ENCODE measurements at places on chromosomes 7 and 10.
A peak's percentile ranks its signal among the peaks of the same experiment; 100 is the strongest.

- no peak for DNase-seq
These were observed 8.8 kb upstream of the NUPR2 start for GRCh38 chr7:56124981-56125380.

DNA sequence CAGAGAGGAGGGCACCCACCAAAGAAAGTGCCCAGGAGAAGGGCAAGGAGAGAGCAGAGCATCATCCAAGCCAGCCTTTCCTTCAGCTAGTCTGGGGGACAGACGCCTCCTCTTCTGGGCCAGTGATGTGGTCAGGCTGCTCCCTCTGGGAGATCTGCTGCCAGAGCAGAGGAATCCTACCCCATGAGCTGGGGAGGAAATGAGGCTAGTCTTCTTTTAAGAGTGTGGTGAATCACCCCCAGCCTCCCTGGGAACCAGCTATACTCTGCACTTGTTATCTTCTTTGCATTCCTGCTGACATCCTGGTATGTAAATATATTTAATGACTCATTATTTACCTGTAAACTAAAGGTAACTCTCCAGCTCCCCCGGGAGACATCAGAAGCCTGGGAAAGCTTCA, 41.6 kb upstream of the EPHB6 start:
- peak; percentile 71 for DNase-seq

GRCh38 chr7:128201067-128201689, 39.9 kb upstream of the LEP start:
- DNase-seq = no peak

- DNase-seq = no peak
These were observed 59.8 kb upstream of the INHBA start for GRCh38 chr7:41762641-41763040.

GRCh38 chr7:100799037-100799896, 28.1 kb downstream of the EPHB4 start:
- peak; percentile 73 for DNase-seq

DNA sequence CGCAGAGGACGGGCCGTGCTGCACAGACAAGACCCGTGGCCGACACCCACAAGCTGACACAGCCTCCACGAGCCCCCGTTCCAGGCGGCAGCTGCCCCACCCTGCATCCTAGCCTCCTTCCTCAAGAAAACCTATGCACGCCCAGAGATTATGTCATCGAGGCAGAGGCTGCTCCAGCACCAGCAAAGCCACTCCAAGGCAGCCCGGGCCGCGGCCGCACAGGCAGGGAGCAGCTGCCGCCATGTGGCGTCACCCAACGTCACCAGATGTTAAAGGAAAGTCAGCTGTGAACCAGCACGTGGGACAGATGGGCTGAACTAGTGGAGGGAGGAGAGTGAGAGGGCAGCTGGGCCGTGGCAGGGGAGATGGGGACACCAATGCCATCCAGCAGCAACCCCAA, 59.8 kb downstream of the STK32C start:
- no peak for DNase-seq

- DNase-seq = no peak
These were observed 80.1 kb upstream of the LRRC17 start for GRCh38 chr7:102832674-102833073.

DNA sequence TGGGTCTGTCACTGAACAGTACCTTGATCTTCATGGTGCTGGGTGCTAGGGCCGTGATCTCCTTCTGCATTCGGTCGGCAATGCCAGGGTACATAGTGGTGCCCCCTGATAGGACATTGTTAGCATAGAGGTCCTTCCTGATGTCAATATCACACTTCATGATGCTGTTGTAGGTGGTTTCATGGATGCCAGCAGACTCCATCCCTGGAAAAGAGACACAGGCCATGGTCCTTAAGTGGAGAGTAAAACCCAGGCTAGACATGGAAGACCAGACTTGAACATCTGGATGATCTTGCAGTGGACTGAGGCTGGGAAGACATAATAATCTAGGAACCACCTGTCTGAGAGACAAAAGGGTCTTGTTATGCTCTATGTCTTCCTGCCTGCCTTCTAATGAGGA, 14.5 kb downstream of the ACTA2 start:
- DNase-seq = no peak

DNA sequence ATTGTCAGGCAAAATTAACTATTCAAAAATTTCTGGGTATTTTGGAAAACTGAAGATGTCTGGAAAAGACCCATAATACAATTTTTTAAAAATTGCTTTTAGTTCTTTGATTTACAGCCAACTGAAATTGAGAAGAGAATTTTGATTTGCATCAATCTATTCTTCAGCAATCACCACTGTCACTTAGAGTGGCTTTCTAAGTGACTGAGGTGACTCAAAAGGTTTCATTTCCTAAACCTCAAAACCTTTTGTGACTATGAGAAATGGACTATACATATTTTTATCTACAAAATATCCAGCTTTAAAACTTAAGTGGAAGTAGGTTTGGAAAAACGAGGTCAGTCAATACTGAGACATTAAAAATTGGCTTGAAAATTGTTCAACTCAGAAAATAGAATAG, 60.0 kb downstream of the ENO4 start:
- DNase-seq = no peak

DNA sequence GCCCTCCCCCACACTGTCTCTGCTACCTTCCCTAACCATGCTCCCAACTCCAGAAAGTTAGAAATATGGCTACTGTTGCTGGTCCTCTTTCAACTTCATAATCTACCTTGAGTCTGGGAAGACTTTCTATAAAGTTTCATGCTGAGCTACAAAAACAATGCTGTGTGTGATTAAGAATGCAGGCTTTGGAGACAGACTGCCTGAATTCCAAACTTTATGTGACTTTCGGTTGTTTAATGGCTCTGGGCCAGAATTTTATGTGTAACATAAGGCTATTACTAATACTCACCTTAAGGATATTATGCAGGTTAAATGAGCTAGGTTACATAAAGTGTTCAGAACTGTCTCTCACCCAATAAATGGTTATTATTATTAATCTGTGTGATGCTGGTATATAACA, 19.1 kb downstream of the BET1 start:
- no peak for DNase-seq

- DNase-seq = peak; percentile 81
These were observed 17.6 kb downstream of the LRRN3 start for GRCh38 chr7:111108496-111108895.

DNA sequence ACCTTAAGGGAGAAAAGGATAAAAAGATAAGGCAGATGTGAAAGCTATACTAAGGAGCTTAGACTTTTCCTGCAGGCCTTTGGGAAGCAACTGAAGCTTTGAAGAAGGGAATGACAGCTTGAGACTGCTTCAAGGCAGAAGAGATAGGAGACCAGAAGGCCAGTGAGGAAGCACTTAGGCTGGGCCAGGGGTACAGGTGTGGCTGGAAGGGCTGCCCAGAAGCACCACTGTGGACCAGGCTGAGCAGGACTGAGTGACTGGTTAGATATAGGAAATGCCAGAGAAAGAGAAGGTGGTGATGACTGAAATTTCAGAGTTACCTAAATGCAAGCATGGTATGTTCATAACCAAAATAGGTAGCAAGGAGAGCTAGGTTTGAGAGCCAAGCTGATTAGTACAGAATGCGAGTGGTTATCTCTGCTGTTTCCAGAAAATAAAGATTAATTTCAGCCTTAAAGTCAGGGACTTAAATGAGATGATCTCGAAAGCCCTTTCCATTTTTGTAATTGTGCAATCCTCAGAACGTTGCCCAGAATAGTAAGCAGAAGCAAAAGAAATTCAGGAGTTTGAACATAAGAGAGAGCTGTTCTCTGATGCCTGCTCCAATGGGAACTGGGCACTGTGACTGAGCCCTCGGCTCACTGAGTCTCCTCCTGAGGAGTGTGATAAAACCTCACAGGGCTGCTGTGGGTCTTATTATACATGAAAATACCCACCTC, 54.9 kb downstream of the MET start:
- DNase-seq = no peak

DNA sequence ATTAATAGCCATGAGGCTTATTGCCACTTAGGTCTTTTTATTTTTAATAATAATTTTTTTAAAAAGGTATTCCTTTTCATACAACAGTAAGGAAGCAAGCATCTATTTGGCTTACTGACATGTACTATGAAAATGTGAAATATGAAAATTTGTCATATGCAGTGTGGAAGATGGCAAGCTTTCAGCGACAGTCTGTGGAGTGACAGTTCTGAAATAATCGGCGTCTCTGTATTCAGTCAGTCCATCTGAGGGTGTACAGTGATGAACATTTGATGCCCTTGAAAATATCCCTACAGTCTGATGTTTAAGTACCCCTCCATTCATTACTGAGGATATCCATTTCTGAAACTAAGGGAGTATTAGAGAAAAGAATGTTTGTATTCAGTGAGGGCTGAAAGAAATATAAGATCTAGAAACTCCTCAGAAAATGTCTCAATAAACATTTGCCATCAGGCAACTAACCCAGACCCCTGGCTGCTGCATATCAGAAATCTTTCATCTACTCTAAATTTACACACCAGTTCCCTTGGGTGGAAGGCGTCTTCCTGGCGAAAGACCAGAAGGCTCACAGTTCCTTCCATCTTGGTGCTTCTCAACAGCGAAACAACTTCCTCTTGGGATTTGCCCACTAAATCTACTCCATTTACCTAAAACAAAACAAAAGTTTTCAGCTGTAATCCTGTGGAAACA, 440.6 kb downstream of the PARD3 start:
- no peak for DNase-seq

GRCh38 chr10:120456626-120457430, at the start of gene PLPP4:
PLPP4 (plus strand) TSS chr10:120457227; CDS start chr10:120457306, 79 bp downstream.
- DNase-seq = no peak

- peak; percentile 11 for DNase-seq
These were observed 105.0 kb downstream of the KMT2C start for GRCh38 chr7:152330827-152331226.

GRCh38 chr7:139594911-139595476, 71.5 kb downstream of the CLEC2L start:
- DNase-seq = peak; percentile 25

DNA sequence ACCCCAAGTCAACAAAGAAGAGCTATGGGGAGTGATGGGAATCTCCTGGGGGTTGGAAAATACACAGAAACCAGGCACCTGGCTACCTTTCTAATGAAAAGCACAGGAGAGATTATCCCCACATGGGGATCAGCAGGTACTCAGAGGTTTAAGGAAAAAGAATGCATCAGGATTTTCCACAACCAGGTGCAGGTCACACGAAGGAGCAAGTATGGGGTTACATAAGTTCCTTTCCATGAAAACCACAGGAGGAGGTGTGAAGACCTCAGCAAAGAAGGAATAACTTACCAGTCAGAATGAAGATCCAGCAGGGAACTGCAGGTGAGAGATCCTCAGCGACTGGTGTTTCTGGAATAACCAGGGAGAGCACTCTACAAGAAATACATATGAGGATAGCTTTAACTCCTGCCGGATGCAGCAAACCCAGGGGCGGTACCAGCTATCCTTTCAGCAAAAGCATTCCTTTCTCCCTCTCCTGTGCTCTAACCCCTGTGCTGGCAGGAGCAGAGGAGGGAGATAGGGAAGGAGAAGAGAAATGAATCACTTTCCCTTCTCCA, 116.7 kb upstream of the TMEM106B start:
- DNase-seq = no peak

- no peak for DNase-seq
These were observed 33.9 kb upstream of the XPNPEP1 start for GRCh38 chr10:109957092-109957797.

DNA sequence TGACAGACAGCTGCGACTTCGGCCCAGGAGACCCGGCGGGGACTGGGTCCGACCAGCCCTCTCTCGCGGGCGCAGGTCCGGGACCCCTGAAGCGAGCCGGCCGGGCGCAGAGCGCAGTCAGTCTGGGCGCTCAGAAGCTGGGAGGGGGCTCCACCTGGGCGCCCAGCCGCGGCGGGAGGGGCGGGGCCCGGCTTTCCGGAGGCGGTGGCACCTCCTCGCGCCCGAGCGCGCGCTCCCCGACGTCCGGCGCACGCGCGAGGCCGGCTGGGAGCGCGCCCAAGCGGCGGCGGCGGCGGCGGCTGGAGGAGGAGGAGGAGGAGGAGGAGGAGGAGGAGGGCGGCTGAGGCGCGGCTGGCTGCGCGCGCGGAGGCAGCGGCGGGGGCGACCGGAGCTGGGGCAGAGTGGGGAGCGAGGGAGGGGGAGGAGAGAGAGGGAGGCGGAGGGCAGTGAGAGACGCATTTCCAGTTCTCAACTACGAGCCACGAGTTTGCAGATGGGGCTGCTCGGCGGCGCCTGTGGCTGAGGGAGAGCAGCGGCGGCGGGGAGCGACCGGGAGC, at the start of gene PALS2:
PALS2 (plus strand) TSS at position 456 of the 557 bp plus-strand sequence. CDS start 50,216 bp downstream, outside the sequence.
- peak; percentile 57 for DNase-seq

DNA sequence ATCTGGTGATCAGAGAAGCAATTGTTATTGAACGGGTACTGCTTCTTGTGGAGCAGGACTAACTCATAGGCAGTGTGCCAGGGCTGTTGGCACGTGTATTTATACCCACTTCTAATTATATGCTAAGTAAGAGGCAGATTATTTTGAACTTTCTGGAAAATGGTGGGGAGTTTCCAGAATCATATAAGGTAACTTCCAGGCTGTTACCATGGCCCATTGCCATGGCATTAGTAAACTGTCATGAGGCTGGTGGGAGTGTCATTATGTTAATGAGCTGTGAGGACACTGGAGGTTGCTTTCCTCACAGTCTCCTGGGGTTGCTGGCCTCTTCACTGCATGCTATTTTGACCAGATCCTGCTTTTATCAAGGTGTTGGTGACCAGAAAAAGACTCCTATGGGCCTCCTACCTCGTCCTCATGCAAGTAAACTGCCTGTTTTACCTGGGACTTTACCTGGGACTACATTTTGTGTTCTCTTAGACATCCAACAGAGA, 122.6 kb downstream of the KCND2 start:
- DNase-seq = no peak

- DNase-seq = no peak
These were observed 35.2 kb downstream of the PPIF start for GRCh38 chr10:79382491-79382941.

GRCh38 chr7:26343320-26343832, 51.7 kb downstream of the SNX10 start:
- no peak for DNase-seq

- no peak for DNase-seq
These were observed 58.0 kb downstream of the NUDCD3 start for GRCh38 chr7:44432381-44432977.

- peak; percentile 98 for DNase-seq
These were observed 13.5 kb upstream of the TSPAN13 start for GRCh38 chr7:16739863-16740622.

- no peak for DNase-seq
These were observed 20.5 kb upstream of the ASB15 start for GRCh38 chr7:123581162-123581459.

GRCh38 chr10:110717781-110718589, 73.8 kb downstream of the RBM20 start:
- DNase-seq = no peak

- no peak for DNase-seq
These were observed 715.1 kb downstream of the TYW1 start for GRCh38 chr7:67711706-67712105.

- DNase-seq = no peak
These were observed 271.1 kb downstream of the PLXDC2 start for GRCh38 chr10:20087353-20087752.

DNA sequence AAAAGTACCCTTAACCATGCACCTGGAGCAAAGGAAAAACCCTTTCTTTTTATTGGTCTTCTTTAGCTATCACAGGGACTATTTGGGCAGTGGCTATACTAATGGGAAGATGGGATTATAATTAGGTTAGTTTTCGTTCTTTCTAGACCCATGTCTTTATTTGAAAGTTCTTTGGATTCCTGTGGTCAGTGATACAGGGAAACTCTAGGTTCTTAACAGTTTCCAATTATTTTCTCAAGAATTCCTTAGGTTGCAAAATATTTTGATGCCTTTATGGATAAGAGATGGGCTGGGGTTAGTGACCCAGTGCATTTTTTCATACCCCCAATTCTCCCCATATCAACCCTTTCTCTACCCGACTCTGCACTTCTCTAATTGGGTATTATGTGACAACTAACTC, 49.0 kb downstream of the ADD3 start:
- DNase-seq = peak; percentile 29
